ENCODE measurements at places on chromosomes 11 and 22.

- no peak for ATAC-seq
Measured at GRCh38 chr11:24478718-24479117, 18.1 kb upstream of the LUZP2 start.

DNA sequence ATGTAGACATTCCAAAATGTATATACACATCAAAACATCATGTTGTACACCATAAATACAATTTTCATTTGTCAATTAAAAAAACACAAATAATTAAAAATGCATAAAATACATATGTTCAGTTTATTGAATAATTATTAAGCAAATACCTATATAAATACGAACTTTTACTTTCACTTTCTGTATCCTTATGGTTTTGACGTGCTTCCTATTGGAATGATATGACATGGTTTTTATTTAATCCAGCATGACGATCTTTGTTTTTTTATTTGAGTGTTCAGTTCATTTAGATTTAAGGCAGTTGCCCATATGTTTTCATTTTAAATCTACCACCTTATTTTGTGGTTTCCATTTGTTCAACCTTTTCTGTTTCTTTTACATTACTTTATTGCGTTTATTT is 198.3 kb upstream of the PLET1 start:
- no peak for ATAC-seq

DNA sequence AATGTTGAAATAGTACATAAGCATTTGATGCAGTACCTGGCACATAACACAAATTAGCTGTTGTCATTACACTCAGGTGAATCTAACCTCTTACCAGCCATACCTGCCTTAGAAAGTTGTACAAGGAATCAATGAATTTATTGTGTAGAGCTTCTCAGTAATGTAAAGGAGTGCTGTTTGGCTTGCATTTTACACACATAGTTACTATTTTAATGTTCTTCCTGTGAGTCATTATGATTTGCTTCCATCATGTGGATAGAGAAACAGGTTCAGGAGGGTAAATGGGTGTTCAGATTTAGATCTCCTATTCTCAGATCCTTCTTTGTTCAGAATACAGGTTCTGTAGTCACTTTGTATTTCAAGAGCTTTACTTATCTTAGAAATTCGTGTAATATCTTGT is 27.6 kb upstream of the RCE1 start:
- no peak for ATAC-seq

- ATAC-seq: no peak
Measured at GRCh38 chr11:121566279-121567168, 113.8 kb upstream of the SORL1-AS1 start.

GRCh38 chr22:26635117-26635516 is 13.4 kb downstream of the CRYBA4 start:
- no peak for ATAC-seq

- no peak for ATAC-seq
Measured at GRCh38 chr11:71304491-71304890, 52.1 kb upstream of the SHANK2 start.

DNA sequence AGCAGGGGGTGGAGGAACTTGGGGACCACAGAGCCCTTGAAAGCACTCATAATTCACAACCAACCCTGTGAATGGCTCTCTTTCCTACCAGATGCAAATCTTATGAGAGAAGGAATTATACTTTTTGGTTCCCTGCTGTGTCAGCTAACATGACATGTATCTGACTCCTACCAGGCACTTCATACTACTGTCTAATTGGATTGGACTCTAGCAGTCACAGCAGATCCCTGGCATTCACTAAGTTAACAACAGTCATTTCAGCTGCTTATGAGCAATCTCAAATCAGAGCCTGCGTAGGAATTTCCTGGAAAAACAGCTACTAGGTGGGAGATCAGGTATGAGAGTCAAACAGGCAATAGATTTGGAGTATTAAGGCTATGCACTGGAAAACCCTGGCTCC is 11.1 kb upstream of the ENDOD1 start:
- ATAC-seq: no peak

DNA sequence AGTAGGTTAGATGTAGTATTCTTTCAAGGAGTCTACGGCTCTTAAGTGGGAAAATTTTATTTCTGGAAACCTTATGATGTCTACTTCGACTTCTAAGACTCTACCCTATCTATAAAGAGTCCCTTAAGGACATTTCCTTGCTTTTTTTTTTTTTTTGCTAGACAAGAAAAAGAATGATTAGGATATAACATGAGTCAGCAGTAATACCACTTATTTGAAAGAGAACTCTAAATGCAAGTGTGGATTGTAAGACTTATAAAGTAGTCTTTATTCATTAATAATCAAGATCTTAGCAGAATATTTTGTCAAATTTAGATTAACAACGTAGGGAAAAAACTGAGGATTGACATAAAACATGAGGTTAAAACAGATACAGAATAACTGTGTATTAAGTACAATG is 71.0 kb downstream of the DKK3 start:
- ATAC-seq: no peak

DNA sequence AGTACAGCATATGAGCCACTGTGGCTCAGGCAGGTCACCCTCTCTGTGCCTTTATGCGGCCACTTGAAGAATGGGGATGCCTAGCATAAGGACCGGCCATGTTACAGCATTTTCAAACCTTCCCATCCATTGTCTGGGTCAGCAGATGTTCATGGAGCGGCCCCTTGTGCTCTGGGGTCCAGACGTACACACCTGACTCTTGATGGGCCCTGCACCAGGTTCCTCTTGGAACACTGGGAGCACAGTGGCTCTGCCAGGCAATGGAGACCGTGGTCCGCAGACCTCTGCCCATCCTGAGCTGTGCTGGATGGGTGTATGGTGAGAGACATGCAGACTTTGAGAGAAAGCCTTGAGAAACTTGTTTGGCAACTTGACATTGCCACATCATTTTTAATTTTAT is 9.8 kb downstream of the PRDM11 start:
- ATAC-seq: no peak

GRCh38 chr11:35990816-35991215 is 47.0 kb downstream of the LDLRAD3 start:
- no peak for ATAC-seq

- no peak for ATAC-seq
Measured at GRCh38 chr11:125357551-125357950, 138.5 kb downstream of the FEZ1 start.

GRCh38 chr11:29251738-29252137 is 765.1 kb downstream of the KCNA4 start:
- ATAC-seq: no peak

DNA sequence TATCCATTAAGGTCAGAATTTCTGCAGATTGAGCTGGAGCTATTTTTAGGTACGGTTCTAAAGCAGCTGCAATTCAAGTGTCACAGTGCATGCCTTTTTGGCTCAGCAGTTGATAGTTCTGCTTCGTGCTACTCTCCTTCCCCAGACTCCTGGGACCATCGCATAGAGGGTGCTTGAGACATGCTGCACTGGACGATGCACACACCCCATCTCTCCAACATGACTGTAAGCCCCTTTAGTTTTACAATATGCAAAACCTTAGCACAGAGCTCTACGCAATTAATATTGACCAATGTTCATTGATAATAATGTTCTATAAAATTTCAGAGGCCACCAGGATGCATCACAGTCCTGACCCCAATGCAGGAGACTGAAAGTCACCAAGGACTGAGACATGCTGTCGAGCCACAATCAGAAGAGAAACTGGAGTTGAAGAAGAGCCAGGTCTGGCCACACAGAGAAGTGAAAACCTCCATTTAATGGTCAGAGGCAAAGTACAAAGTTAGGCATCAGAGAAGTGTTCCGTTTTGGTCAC is 120.9 kb upstream of the ZC3H12C start:
- ATAC-seq: peak; percentile 77

DNA sequence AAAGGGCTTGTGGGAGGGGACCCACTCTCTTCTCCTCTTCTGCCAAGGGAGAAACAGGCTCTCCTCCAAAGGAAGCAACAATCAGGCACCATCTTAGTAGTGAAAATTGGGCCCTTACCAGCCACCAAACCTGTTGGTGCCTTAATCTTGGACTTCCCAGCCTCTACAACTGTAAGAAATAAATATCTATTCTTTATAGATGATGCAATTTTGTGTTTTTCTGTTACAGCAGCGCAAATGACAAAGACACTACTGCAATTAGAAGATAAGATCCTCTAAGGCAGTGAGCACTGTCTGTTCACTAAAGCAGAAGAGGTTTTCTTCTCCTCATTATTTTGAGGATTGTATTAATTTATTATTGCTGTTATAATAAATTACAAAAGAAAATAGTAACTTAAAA is 691.4 kb upstream of the CCDC179 start:
- no peak for ATAC-seq

DNA sequence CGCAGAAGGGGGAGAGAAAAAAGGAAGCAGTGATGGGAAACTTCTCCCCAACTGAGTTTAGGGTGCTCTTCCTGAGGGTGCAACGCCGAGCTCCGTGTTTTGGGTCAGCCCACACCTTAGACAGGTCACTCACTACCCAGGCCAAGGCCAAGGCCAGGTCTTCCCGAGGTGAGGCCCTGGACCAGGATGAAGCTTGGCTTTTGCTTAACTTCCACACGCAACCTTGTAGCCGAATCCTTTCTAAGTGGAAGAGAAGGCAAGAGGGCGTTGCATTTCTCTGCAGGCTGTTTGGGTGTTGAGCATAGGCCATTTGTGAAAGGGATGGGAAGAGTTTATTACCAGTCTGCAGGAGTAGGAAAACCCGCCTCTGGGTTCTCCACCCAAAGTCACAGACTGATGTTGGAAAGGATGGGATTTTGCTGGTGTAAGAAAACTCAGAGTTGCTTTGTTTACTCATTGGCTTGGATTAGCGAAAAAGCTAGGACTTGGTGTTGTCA is 1.5 kb downstream of the KREMEN1 start:
- no peak for ATAC-seq

DNA sequence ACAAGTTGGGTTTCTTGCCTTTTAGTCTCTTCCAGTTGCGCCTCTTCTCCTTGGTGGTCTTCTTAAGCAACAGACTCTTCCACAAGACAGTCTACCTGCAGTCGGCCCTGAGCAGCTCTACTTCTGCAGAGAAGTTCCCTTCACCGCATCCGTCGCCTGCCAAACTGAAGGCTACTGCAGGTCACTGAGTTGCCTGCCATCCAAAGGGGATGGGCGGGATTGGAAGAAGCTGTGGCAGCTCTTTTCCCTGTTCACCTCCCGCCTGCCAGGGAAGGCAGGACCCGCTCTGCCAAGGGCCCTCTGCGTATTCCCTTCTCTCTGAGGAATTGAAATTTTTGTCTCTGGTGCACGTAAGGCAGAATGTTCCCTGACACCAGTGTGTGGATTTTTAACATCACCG is 9.2 kb upstream of the STT3A start:
- ATAC-seq: no peak

DNA sequence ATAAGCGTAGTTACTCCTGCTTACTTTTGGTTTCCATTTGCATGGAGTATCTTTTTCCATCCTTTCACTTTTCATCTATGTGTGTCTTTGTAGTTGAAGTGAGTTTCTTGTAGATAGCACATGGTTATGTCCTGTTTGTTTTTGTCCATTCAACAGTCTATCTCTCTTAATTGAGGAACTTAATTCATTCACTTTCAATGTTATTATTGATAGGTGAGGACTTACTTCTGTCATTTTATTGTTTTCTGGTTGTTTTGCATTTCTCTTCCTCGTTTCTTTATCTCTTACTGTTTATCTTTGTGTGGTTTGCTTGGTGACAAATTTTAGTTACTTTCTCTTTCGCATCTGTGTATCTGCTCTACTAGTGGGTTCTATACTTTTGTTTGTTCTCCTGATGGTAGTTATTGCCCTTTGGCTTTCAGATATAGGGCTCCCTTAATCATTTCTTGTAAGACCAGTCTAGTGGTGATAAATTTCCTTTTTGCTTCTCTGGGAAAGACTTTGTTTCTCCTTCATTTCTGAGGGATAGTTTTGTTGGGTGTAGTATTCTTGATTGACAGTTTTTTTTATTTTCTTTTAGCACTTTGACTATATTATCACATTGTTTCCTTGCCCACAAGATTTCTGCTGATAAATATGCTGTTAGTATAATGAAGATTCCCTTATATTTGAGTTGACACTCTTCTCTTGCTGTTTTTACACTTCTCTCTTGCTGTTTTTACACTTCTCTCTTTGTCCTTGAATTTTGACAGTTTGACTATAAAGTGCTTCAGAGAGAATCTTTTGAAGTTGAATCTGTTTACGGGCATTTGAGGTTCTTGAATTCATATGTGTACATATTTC is 9.0 kb upstream of the RAG1 start:
- ATAC-seq: no peak

DNA sequence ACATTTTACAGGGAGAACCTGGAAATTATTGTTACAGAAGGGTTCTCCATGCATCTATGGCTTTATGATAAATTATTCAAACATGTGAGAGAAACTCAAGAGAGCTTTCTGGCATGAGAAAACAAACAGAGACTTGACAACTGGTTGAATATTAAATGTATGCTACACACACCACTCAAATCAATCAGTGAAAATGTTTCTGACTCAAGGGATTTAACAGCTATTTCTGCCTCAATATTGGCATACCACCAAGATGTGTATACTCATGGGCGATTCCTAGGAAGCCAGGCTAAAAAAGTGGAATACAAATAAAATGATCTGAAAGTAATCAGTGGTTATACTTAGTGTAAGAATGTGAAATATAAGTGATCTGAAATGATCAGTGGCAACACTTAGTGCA is 15.8 kb upstream of the OR51T1 start:
- ATAC-seq: no peak

DNA sequence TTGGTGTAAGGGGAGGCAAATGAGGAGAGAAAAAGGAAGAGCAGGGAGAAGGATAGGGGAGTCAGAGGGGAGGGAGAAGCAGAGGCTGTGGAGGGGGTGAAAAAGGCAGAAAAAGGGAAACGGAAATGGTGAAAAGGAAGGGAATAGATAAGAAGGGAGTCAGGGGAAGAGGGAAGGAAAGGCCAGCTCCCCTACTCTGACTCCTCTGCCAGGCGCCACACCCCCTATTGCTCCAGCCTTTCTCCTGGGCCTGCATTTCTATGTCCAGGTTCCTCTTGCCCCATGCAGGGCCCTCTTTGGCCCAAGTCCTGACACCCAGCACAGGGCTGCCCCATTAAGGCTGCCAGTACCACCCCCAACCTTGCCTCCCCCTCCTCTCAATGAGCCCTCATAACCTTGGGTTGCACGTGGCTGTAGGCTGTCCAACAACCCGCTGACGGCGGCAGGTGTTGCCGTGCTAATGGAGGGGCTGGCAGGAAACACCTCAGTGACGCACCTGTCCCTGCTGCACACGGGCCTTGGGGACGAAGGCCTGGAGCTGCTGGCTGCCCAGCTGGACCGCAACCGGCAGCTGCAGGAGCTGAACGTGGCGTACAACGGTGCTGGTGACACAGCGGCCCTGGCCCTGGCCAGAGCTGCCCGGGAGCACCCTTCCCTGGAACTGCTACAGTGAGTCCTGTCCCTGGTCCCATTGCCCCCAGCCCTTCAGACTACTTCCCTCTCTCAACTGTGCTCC is 3.4 kb upstream of the NHERF4 start:
- no peak for ATAC-seq

- no peak for ATAC-seq
Measured at GRCh38 chr11:92226331-92227229, 2.0 kb downstream of the FAT3 start.

DNA sequence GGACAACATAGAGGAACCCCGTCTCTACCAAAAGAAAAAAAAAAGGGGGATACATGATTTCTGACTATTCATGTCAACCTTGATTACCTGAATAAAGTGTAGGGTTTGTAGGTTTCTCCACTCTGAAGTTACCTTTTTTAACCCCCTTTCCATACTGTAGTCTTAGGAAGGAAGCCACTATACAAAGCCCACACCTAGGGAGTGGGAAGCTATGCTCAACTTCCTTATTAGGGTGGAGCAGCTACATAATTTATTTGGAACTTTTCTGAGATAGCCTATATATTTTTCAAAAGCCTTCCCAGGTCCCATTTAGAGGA is 582 bp upstream of the ATP6V1E1 start:
- ATAC-seq: no peak

- ATAC-seq: no peak
Measured at GRCh38 chr11:114812733-114813132, 134.4 kb downstream of the NXPE2 start.

GRCh38 chr11:63099555-63099954 is 44.5 kb downstream of the SLC22A24 start:
- no peak for ATAC-seq
